ENCODE measurements at places on chromosomes 12 and 14. TPM values are rescaled to one million over a fixed set of nuclear protein-coding genes. Genes with fewer than 3 reads are reported as not detected.

Gene TMEM106C
- 114 TPM for total RNA-seq

Gene PDZRN4
- not detected for total RNA-seq

Gene MFAP5
- total RNA-seq = not detected

Gene NACA
- total RNA-seq = 839 TPM

Gene PMEL
- total RNA-seq = 0.35 TPM
